ENCODE measurements at places on chromosomes 4 and X.

GRCh38 chr4:122759639-122760310 is 27.3 kb downstream of the BBS12 start:
- DNase-seq: no peak

DNA sequence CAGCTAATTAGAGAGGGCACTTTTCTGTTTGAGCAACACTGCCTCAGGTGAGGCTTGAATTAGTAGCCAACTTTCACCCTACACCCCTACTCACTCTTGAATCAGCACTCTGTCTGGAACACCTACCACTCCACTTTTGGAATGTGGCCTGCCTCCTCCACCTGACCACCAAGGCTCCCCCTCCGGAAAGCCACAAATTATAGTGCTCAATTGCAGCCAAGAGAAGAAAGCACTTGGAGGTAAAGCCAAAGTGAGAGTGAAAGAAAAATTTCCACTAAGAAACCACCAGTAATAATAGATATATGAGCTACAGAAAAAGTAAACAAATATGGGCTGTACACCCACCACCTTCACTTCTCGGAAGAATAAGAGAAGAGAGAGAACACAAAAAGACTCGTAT is 41.1 kb downstream of the PPP3CA start:
- no peak for DNase-seq

- no peak for DNase-seq
These were observed 291.5 kb upstream of the GALNTL6 start for GRCh38 chr4:171521726-171522125.

DNA sequence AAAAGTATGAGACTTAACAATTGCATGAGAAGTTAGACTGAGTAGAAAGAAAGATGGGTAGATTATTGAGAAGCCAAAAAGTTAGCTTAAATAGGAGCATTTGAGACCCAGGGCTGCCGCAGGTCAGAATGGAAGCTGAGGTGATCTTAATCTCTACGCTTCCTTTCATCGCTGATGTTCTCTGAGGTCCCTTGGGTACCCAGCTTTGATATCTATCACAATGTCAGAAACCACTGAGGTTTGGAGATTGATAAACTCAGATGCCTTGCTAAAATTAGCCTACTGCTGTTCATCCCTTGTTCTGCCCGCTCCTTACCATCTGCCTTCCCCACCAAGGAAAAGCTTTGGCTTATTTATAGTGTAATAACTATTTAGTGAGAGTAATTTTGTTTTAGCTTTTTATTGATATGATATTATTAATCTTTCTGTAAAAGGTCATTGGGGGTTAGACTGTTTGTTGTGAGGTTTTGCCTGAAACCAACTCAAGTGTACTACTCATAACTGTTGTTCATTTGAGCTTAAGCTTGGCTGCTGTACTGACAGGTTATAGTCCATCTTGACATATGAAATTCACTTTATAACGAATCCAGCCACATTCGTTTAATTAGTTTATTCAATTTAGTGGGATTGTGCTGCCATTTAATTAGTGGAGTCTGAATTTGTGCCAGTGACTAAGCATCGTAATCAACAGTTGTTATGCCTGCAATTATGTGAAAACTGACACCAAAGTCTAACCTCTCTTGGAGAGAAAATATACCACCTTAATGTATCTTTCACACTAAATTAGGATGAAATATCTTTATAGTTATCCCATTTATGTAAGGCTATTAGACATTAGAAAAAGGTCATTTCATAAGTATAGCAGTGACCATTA is 15.1 kb downstream of the MCUB start:
- DNase-seq: no peak

DNA sequence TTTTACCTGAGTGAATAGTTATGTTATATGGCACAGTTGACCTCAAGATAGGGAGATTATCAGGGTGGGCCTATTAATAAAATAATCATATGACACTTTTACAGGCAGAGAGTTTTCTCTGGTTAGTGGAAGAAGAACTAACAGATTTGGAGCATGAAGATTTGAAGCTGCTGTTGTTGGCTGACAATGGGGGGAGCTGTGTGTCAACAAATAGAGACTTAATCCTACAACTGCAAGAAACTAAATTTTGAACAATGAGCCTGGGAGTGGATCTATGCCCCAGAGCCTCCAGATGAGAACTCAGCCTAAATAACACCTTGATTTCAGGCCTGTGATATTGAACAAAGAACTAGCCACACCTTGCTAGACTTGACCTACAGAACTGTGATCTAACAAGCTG is 7.2 kb upstream of the CCSER1 start:
- no peak for DNase-seq

- DNase-seq: no peak
These were observed 1627.5 kb upstream of the TENM3 start for GRCh38 chr4:180615746-180616145.

- no peak for DNase-seq
These were observed 51.9 kb upstream of the LAS1L start for GRCh38 chrX:65586491-65586890.

GRCh38 chrX:45070116-45071007 is 130.3 kb downstream of the DIPK2B start:
- DNase-seq: no peak

- no peak for DNase-seq
These were observed 519.1 kb downstream of the IQCM start for GRCh38 chr4:149296503-149296902.

- no peak for DNase-seq
These were observed 21.1 kb downstream of the KIT start for GRCh38 chr4:54678826-54679225.

- DNase-seq: no peak
These were observed 7.3 kb downstream of the GPRASP1 start for GRCh38 chrX:102658556-102658955.

DNA sequence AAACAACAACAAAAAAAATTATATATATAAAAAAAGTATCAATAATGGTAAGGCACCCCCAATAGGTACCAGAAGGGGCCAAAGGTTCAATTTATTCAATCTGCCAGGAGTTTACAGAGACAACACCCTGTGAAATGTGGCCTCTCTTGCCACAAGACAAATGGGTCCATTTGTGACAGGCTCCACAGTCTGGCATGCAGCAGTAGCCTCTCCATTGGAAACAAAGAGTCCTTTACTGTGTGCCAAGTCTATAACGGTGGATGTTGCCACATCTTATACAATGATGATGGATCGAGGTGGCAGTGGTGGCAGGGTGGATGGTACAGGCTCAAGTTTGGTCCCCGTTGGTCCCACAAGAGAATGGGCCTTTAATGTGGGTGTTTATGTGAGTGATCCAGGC is 70.1 kb upstream of the SH3RF1 start:
- no peak for DNase-seq

GRCh38 chrX:101206471-101206870 is 13.1 kb upstream of the DRP2 start:
- DNase-seq: no peak

- DNase-seq: no peak
These were observed 804.6 kb upstream of the TENM3 start for GRCh38 chr4:181438641-181439040.

- DNase-seq: no peak
These were observed 5.3 kb downstream of the PLXNB3 start for GRCh38 chrX:153769158-153769864.

GRCh38 chr4:59712470-59712869 is 1487.7 kb upstream of the ADGRL3 start:
- no peak for DNase-seq

DNA sequence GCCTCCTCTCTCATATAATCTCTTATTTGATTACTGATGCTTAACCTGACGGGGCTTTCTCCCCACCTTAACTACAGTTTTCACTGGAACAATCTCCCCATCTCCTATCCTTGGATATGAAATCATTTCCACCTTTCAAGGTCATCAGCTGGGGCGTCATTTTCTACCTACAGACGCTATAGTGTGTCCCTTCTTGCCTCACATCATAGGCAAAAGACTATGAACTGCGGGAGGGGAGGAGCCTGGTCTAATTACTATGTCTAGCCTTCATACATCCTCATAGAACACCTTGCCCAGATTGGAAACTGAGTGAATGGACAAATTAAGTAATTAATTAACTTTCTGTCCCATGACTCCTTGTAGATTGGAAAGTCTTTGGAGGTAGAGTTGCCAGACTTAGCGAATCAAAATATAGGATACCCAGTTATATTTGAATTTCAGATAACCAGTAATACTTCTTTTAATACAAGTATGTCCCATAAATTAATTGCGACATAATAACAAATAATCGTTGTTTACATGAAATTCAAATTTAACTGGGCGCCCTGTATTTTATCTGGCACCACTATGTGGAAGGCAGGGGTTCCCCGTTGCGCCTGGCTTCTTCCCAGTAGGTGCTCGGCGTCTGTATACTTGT is 752 bp upstream of the ATP6AP2 start:
- DNase-seq: no peak

DNA sequence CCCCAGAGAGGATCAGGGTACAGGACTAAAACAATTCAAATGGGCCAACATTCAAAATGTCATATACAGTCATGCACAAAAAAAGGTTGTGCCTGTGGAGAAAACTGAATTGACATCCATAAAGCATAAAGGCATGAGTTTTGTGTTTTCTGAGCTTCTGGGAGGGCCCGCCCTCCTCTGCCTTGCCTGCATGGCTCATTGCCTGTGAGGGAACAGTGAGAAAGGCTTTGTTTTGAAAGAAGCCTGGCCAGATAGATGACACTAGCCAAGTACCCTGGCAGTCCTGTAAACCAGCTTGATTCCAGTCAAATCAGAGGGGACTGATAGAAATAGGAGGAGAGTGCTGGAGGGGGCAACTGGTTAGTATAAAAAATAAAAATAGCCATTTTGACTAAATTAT is 194.3 kb downstream of the KIT start:
- DNase-seq: no peak

DNA sequence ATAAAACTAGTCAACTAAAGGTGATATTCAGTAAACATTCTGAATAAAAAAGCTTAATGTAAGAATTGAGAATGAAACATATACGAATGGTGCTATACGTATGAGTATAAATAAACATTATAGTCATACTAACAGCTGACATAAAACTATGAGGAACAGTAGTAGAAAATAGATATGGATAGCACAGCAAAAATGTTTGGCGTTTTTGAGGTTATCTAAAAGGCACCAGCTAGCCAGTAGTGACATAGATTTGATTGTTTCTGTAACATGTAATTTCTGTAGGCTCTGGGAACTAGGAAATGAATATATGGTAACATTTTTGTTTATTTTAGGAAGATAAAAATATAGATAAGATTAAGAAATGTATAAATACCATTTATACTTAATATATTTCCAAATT is 69.3 kb downstream of the SNX25 start:
- DNase-seq: no peak

GRCh38 chr4:138894709-138895108 is 120.9 kb upstream of the NOCT start:
- DNase-seq: no peak

DNA sequence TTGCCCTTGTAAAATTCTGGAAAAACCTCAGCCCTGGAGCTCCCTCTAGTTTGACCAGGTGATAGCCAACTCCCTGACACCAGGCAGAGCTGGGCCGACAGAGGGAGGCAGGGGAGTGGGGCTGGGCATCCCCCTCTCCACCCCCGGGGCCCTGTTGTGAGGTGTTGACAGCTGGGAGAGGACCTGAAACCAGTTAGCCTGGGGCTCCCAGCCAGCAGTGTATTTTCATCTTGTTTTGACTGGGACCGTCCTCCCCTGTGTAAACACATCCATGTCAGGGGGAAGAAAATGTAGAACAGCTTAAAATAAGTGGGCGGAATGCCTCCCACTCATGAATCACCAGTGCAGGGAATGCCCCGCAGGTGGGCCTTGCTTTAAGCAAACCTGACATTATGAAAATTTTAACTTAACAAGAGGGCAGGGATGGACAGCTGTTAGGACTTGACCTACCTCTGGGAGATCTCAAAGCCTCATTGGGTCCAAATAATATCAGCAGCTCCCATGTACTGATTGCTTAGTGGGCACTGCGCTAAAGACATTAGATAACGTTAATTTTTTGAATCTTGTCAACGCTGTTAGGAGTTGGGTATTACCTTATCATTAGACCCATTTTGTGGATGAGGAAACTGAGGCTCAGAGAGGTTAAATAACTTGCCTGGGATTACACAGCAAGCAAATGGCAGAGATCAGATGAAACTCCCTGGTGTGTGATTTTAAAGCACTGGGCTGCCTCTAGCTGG is 45.9 kb downstream of the TSC22D3 start:
- DNase-seq: no peak

DNA sequence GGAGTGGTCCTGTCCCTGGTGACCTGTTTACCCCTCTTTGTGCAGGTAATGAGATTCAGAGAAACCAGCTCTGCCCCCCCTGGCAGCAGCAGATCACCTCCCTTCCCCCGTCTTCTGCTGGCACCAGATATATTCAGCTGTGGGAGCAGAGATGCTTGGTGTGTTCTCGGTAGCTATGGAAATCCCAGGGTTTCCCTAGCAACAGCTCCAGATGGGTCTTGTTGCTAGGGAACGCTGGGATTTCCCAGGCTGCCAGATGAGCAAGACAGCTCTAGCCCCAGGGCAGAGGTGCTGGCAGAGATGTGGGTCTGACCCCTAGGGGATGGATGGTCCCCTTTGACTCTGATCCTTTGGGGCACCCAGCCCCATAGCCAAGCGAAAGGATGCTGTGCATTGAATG is 20.2 kb downstream of the CETN2 start:
- DNase-seq: no peak

DNA sequence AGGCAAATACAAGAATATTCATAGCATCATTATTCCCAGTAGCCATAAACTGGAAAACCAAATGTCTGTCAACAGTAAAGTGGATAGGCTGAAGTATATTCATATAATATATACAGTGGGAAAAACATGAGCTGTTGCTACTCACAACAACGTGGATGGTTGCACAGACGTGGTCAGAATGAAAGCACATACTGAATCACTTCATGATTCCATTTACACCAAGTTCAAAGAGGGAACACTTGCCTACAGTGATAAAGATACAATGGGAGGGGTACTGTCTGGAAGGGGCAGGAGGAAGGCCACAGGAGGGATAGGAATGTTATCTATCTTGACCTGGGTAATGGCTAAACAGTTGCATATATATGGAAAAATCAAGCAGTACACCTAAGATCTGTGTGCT is 25.3 kb downstream of the APBB2 start:
- DNase-seq: no peak

DNA sequence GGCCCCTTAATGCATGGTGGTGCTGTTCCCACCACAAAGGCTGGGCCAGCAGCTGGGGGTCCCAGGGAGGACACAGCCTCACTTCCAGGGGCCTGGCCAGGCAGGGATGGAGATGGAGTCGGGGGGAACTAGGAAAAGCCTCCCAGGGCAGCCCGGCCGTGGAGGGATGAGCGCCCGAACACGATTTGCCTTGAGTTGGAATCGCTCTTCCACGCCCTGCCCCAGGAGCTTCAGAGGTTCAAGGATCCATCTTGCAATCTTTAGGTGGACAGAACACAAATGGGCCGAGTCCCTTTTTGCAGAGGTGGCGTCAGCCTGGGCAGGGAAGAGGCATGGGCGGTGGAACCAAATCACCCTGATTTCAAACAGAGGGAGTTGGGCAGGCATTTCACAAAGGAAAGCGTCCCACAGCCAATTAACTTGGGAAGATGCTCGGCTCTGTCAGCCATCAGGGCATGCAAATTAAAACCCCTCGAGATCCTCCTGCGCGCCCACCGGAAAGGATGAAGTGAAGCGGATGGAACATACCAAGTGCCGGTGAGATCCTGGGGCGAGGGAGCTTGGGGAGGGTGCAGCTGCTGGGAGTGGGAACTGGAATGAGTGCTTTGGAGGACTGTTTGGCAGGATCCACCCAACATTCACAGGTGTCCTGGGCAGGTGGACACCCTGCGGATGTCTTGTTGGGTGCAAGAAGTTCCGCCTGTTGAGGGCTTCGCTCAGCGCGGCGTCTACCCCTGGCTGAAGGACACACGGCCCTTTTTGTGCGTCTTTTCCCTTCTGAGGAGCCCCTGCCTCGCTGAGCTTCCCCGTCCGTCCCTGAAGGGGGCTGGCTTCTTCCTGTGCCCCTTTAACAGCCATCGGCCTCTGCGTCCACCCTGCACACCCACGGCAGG is 75.7 kb downstream of the HTRA3 start:
- no peak for DNase-seq

Measured in stimulated activated CD4-positive, alpha-beta T cell treated with anti-CD3 and anti-CD28 coated beads, Interleukin-1b, Interleukin-23, amount 100 ng/mL, for 4 hours (primary cell).